ENCODE measurements at places on chromosomes 4 and X.
A peak's percentile ranks its signal among the peaks of the same experiment; 100 is the strongest.

DNA sequence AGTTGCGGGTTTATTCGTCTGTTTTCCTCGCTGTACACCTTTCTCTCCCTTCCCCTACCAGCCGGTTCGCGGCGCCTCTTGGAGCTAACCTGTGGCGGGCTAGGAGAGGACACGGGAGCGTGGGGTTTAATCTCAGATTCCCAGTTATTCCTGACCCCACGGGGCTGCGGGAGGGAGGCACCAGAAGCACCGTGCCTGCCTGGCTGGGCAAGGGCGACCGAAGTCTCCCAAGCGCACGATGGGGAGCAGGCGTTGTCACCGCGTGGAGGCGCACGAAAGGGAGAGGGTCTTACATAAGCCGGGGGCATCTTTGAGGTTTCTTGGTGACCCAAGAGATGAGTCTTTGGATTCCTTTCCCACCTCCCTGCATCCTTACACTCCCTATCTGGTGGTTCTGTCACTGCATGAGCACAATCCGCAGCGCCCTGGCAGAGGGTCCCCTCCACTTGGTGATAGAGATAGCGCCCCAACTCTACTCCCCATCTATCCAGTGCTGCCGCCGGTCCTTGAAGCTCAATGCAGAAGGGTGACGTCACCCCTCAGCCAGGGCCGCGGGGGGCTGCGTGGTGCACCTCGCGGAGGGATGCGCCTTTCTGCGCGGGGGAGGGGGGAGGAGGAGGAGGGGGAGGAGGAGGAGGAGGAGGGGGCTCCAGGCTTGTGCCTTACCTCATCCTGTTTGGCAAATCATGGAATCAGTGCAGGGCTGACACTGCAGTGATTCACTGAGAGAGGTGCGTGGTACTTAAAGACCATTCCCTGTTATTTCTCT is 793 bp downstream of the TSPAN7 start:
- DNase-seq, result peak; percentile 32
- H3K4me3 ChIP-seq, result peak overlapping the region; percentile 59
- H3K27me3 ChIP-seq, result no peaks in the 10 kb centered on the region
- no peak overlapping the region for H3K27ac ChIP-seq
- no peaks in the 10 kb centered on the region for H3K36me3 ChIP-seq

DNA sequence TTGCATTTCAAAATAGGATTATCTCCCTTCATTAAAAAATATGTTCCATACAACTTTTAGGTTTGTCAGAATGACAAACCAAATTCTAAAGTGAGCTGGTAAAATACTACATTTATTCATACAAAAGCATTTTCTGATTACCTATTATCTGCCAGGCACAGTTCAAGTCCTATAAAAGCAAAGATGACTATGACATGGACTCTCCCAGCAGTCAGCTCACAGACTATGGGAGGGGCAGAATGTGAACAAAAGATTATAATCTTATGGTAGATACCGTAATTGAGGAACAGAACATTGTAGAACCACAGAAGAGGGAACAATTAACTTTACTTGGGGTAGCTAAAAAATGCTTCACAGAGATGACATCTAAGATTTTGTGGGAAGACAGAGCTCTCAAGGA is 12.4 kb downstream of the PAQR3 start:
- H3K4me3 ChIP-seq, result no peak overlapping the region
- no peaks in the 10 kb centered on the region for H3K4me1 ChIP-seq
- no peak overlapping the region for H3K27ac ChIP-seq
- H3K36me3 ChIP-seq, result peaks cover 64% of the 10 kb centered on the region

DNA sequence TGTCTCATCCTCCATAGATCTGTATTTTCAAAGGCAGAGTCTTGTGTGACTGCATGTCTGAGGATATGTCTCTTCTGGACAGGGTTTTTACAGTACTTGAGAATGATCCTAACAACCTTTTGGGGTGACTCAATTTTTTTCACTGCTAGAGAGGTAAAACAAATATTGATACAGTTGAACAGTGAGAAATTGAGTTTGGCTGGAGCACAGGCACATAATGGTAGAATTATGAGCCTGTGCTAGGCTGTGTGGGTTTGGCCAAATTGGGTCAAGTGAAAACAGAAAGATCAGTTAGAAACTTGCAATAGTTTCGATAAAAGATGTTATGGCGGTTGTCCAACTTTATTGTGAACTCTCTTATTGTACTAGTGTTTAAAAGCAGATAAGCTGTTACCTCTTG is 23.3 kb upstream of the EOLA2 start:
- peaks cover 22% of the 10 kb centered on the region for H3K36me3 ChIP-seq
- no peak for DNase-seq
- H3K4me3 ChIP-seq, result no peak overlapping the region
- H3K27me3 ChIP-seq, result no peaks in the 10 kb centered on the region

DNA sequence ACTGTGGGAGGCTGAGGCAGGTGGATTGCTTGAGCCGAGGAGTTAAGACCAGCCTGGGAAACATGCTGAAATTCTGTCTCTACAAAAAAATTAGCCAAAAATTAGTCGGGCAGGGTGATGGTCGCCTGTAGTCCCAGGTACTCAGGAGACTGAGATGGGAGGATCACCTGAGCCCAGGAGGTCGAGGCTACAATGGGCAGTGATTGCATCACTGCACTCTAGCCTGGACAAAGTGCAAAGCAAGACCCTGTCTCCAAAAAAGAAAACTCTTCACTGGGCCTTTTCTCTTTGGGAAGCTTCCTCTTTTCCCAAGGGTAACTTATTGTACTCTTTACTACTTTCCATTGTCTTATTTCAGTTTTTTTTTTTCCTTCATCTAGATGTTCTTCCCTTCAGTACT is 88.9 kb downstream of the UBE2K start:
- H3K36me3 ChIP-seq, result peaks cover 1% of the 10 kb centered on the region
- no peaks in the 10 kb centered on the region for H3K4me1 ChIP-seq
- H3K4me3 ChIP-seq, result no peak overlapping the region
- DNase-seq, result no peak

DNA sequence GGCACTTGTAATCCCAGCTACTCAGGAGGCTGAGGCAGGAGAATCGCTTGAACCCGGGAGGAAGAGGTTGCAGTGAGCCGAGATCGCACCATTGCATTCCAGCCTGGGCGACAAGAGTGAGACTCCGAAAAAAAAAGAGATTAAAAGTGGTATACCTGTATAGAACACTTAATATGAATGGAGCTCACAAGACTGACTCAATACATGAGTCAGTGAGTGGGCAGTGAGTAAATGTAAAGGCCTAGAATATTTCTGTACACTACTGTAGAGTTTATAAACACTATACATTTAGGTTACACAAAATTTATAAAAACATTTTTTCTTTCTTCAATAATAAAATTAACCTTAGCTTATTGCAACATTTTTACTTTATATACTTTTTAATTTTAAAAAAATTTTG is 93.8 kb downstream of the CENPC start:
- H3K36me3 ChIP-seq, result peaks cover 6% of the 10 kb centered on the region
- H3K4me1 ChIP-seq, result no peaks in the 10 kb centered on the region
- DNase-seq, result no peak
- H3K27ac ChIP-seq, result no peak overlapping the region

DNA sequence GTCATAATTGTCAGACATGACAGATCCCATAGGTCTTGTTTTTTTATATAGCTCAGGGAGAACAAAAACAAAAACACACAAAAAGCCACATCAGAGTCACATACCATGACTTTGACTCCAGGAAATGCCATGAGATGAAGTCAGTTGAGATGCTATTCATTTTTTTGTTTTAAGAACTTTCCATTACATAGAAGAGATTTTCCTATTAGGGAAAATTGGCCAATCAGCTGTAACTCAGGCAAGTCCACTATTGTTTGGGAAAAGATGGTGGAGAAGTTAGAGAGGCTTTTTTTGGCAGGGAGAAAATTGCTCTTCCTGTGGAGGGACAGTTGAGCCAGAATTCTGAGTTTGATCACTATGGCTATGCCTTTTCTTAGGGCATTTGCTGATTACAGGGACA is 72.6 kb downstream of the SMARCA5 start:
- H3K4me1 ChIP-seq, result no peaks in the 10 kb centered on the region
- no peak overlapping the region for H3K4me3 ChIP-seq
- no peaks in the 10 kb centered on the region for H3K36me3 ChIP-seq
- H3K27me3 ChIP-seq, result no peaks in the 10 kb centered on the region
- no peak for DNase-seq

- H3K27me3 ChIP-seq, result no peaks in the 10 kb centered on the region
These were observed 13.7 kb downstream of the ADH6 start for GRCh38 chr4:99205153-99205979.

DNA sequence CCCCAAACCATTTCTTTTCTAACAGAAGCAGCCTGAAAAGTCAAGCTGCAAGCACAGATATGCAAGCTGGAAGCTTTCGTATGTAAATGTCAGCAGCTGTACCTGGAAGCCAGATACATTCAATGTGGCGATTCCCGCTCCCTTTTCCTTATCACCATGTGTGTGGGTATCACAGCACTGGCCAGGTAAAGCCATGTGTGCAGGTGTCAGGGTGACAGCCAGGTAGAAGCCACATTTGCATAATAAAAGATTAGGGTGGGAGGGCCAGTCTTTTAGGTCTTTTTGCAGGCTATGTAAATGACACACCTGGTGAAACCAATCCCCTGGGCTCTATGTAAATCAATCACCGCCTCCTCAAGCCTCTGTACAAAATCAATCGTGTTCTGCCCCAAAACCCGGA is 50.1 kb downstream of the RXFP1 start:
- no peak for DNase-seq
- no peaks in the 10 kb centered on the region for H3K4me1 ChIP-seq
- no peaks in the 10 kb centered on the region for H3K27me3 ChIP-seq

- no peaks in the 10 kb centered on the region for H3K4me1 ChIP-seq
- H3K27me3 ChIP-seq, result no peaks in the 10 kb centered on the region
- H3K36me3 ChIP-seq, result no peaks in the 10 kb centered on the region
These were observed 32.5 kb upstream of the MTMR8 start for GRCh38 chrX:64427787-64428186.

GRCh38 chr4:101103381-101104142 is 243.8 kb downstream of the PPP3CA start:
- H3K4me3 ChIP-seq, result no peak overlapping the region

DNA sequence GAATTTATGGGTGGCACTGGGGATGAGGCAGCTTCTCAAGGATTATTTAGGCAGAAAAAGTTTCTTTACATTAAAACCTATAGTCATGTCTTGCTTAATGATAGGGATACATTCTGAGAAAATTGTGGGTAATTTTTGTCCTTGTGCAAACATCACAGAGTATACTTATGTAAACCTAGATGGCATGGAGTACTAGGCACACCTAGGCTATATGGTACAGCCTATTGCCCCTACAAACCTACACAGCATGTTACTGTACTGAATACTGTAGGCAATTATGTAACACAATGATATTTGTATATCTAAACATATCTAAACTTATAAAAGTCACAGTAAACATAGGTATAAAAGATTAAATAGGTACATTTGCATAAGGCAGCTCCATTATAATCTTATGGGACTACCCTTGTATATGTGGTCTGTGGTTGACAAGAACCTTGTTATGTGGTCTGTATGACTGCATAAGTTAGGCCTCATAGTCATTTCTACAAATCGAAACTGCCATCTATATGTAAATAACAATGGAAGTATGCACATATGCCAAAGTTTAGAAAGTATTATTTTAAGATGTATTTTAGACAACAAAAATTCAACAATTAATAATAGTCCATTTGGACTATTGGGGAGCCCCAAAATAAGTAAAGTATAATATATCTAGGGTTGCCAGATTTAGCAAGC is 87.3 kb downstream of the CFAP299 start:
- no peaks in the 10 kb centered on the region for H3K27me3 ChIP-seq
- H3K36me3 ChIP-seq, result no peaks in the 10 kb centered on the region
- no peak for DNase-seq

- no peak overlapping the region for H3K27ac ChIP-seq
- no peak overlapping the region for H3K4me3 ChIP-seq
- H3K4me1 ChIP-seq, result peaks cover 7% of the 10 kb centered on the region
These were observed 14.3 kb upstream of the TSPAN5 start for GRCh38 chr4:98672583-98673287.

DNA sequence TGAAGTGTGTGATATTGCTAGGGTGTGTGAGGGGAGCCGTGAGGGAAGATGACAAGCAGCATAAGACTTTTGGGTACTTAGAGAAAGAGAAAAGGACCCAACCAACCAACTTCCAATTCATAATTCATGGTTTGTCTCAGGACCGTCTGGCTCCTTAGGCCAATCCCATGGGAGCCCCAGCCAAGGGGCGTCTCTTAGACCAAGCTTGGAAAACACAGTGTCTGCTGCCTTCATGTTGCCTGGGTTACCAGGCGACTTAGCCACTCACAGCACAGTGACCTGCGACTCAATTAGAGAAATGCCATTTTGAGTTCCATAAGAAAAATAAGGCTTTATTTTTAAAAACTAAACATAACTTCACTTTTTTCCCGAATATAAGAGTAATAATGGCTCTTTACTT is 32.7 kb downstream of the BST1 start:
- no peaks in the 10 kb centered on the region for H3K27me3 ChIP-seq
- H3K36me3 ChIP-seq, result no peaks in the 10 kb centered on the region
- peaks cover 6% of the 10 kb centered on the region for H3K4me1 ChIP-seq
- DNase-seq, result no peak
- no peak overlapping the region for H3K4me3 ChIP-seq
- H3K27ac ChIP-seq, result no peak overlapping the region

DNA sequence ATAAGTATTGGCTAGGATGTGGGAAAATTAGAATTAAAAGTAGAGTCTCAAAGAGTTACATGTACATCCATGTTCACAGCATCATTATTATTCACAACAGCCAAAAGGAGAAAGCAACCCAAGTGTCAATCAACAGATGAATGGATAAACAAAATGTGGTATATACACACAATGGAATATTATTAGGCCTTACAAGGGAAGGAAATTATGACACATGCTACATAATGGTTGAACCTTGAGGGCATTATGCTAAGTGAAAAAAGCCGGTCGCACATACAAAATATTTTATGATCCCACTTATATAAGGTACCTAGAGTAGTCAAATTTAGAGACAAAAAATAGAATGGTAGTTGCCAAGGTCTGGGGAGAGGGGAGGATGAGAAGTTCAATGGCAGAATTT is 80.1 kb downstream of the HUWE1 start:
- no peaks in the 10 kb centered on the region for H3K4me1 ChIP-seq
- peaks cover 91% of the 10 kb centered on the region for H3K36me3 ChIP-seq
- DNase-seq, result no peak
- no peak overlapping the region for H3K4me3 ChIP-seq
- no peaks in the 10 kb centered on the region for H3K27me3 ChIP-seq

DNA sequence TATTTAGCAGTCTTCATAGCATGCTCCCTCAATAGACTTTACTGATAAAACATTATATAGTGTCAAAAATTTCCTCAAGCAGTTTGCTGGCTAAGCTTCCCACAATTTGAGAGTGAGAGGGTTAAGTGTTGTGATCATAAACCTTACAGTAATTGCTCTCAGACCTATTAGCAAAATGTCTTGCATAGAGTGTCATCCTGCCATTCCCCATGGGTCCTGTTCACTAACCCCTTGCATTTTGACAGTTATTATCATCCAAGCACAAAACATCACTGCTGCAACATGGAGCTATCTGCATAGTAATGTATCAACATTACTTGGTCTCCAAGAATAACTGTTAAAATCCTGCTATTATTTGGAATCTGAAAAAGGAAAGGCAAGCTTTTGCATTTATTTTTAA is 196.1 kb upstream of the GK2 start:
- no peak overlapping the region for H3K4me3 ChIP-seq
- no peaks in the 10 kb centered on the region for H3K27me3 ChIP-seq
- no peaks in the 10 kb centered on the region for H3K4me1 ChIP-seq
- no peak overlapping the region for H3K27ac ChIP-seq
- no peaks in the 10 kb centered on the region for H3K36me3 ChIP-seq
